ENCODE measurements at places on chromosomes 6 and 20. TPM values are rescaled to one million over a fixed set of nuclear protein-coding genes. Genes with fewer than 3 reads are reported as not detected.

GRCh38 chr20:2145376-2145775, 43.7 kb downstream of the STK35 start:
- no peak for DNase-seq

- DNase-seq, result peak; percentile 35
These were observed 291.2 kb upstream of the STXBP5 start for GRCh38 chr6:146912730-146913685.

- no peak for DNase-seq
These were observed 45.1 kb downstream of the NOL4L start for GRCh38 chr20:32539817-32540675.

DNA sequence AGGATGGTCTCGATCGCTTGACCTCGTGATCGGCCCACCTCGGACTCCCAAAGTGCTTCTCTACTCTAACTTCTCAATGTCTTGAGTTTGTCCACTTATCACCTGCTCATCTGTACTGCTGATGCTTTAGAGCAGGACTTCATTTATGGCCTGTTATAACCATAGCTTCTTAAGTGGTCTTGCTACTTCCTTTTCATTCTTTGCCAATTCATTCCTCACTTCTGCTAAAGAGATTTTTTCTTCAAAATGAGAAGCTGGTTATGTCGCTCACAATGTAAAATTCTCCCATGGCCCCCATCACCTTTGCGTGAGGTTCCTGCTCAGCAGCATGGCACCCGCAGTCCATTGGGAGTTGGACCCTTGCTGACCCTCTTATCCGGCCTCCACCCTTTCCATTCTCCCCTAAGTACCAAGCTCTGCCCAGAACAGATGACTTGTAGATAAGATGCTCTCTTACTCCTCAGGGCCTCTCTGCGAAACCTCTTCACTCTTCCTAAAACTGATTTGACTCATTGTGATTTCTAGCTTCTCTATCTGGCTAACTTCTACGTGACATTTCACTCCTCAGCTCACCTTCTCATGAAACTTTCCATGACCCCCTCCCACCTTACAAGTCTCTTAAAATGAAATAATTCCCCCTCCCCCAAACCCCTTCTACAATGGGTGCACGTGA, 13.9 kb upstream of the CD164 start:
- no peak for DNase-seq

GRCh38 chr20:48600470-48600945, 227.3 kb downstream of the PREX1 start:
- no peak for DNase-seq

GRCh38 chr6:28357036-28357435, 7.3 kb downstream of the ZKSCAN3 start:
- DNase-seq, result peak; percentile 54

- no peak for DNase-seq
These were observed 24.9 kb upstream of the PLN start for GRCh38 chr6:118523216-118523615.

GRCh38 chr20:56440346-56441007, 27.9 kb upstream of the RTF2 start:
- DNase-seq, result no peak

GRCh38 chr6:119986934-119987549, 637.5 kb upstream of the MAN1A1 start:
- no peak for DNase-seq

- no peak for DNase-seq
These were observed 26.2 kb upstream of the ENPP4 start for GRCh38 chr6:46103441-46104115.

GRCh38 chr20:49140411-49140810, 47.7 kb downstream of the STAU1 start:
- no peak for DNase-seq

- DNase-seq, result no peak
These were observed 51.1 kb upstream of the SSTR4 start for GRCh38 chr20:22984008-22984407.

DNA sequence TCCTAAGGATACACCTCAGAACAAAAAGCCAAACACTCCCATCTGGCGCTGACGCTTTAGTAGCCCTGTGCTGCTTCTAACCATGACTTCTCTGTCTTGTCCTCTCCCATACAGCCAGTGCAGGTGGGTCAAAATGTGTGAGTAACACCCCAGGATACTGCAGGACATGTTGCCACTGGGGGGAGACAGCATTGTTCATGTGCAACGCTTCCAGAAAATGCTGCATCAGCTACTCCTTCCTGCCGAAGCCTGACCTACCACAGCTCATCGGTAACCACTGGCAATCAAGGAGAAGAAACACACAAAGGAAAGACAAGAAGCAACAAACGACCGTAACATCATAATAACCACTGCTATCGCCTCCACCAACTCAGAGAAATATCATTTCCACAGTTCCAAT, 1.4 kb downstream of the DEFB132 start:
- peak; percentile 40 for DNase-seq

DNA sequence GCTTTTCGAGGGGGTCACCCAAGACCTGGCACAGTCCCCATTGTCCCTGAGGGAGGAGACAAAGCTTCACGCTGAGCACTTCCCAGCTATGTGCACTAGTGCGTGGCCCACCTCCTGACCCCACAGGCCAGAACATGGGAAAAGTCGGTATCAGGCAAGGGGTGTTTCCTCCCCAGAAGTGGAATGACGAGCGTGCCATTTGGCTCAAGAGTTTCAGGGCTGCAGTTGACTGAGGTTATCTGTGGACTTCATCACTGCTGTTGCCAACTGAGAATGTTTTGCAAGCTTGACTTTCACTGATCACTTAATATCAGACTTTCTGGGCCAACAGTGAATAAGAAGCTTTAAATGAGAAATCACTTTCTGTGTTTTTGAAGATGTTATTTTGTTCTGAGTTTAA, 137.0 kb upstream of the AFDN start:
- no peak for DNase-seq

DNA sequence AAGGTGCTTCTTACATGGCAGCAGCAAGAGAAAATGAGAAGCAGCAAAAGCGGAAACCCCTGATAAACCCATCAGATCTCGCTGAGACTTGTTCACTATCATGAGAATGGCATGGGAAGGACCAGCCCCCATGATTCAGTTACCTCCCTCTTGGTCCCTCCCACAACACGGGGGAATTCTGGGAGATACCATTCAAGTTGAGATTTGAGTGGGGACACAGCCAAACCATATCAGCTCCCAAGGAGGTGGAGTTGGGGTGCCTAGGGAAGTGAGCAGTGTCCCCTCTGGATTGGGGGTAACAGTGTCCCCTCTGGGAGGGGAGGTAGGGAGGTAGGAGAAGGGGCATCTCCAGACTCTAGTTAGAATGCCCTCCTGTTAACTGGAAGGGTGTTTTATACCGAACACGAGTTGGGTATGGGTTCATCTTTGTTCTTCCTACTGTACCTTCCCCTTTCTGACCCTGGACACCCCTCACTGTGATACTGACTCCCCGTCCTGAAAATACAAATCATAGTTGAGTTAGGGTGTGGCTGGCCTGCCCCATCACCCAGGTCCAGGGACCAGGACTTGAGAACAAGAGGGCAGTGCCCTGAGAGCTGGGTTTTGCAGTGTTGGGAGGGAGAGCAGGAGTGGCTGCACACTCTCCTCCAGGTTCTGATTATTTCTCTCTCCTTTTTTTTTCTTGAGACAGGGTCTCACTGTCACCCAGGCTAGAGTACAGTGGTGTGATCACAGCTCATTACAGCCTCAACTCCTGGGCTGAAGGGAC, 62.0 kb downstream of the EFCAB8 start:
- DNase-seq, result no peak

GRCh38 chr6:61857541-61857940, 428.5 kb downstream of the KHDRBS2 start:
- DNase-seq, result no peak

- DNase-seq, result no peak
These were observed 37.1 kb upstream of the IL17A start for GRCh38 chr6:52149076-52149475.

- no peak for DNase-seq
These were observed 132.7 kb upstream of the MAP3K7 start for GRCh38 chr6:90719321-90720195.

GRCh38 chr6:3542032-3542640, 85.3 kb upstream of the SLC22A23 start:
- DNase-seq, result no peak

- no peak for DNase-seq
These were observed 103.8 kb downstream of the BACH2 start for GRCh38 chr6:90192857-90193256.

DNA sequence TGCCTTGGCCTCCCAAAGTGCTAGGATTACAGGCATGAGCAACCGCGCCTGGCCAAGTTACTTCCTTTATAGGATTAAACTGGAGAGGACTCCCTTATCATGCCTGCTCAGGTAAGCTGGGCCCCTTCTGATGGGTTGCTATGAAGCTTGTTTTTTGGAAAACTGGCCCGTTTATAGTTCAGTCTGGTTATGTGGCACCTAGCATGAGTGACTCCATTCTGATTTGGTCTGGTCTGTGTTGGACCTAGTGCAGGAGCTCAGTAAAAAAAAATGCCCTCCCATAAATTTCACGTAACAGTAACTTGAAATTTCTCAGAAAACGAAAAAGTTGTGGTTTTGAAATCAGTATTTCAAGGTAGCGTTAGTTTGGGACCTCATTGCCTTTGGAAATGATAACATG, 448.4 kb downstream of the HACE1 start:
- no peak for DNase-seq

DNA sequence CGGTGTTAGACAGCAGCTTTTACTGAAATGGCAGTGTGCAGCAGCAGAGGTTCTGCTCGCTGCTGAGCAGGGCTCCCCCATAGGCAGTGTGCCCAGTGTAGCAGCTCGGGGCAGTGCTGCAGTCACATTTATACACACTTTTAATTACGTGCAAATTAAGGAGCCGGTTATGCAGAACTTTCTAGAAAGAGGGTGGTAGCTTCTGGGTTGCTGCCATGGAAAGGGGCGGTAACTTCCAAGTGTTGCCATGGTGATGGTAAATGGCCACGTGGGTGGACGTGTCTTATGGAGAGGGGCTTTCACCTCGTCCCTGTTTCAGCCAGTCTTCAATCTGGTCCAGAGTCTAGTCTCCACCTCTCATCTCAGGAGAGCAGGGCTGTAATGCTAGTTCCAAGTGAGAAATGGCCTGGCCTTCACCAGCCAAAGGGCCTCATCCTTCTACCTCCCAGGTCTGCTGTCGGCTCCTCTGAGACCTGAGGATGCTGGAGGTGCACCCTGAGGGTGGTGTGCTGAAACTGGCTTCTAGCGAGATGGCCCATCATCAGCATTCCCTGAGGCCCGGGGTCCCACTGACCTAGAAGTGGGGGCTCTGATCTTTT, 180.5 kb upstream of the PMEPA1 start:
- no peak for DNase-seq

GRCh38 chr6:144725736-144726522, 440.8 kb downstream of the UTRN start:
- no peak for DNase-seq

DNA sequence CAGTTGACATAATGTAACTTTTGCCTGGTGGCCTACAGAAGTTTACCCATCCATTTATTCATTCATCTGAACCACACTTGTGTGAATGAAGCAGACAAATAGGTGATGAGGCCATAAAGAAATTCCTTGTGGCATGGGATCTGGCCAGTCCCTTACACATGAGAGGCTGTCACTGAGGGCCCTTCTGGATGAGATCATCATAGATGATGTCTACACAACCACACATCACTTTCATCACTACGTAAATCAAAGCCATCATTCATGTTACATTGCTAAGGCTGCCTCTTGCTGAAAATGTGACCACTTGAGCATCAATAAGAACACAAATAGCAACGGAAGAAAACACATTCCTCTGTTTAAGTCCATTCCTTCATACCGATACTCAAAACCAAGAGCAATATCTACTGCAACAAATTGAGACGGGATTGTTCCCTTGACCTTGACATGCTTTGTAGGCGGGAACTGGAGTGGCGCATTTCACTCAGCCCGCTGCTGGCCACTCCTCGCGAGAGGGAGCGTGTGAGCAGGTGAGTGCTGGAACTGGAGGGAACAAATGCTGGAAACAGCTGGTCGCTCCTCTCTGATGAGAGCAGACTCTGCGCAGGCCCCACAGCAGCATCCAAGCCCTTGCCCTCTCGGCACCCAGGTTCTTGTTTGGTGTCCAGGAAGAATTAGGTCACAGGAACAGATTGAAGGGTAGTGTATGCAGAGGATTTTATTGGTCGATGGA, 49.3 kb downstream of the FAM50B start:
- DNase-seq, result no peak

DNA sequence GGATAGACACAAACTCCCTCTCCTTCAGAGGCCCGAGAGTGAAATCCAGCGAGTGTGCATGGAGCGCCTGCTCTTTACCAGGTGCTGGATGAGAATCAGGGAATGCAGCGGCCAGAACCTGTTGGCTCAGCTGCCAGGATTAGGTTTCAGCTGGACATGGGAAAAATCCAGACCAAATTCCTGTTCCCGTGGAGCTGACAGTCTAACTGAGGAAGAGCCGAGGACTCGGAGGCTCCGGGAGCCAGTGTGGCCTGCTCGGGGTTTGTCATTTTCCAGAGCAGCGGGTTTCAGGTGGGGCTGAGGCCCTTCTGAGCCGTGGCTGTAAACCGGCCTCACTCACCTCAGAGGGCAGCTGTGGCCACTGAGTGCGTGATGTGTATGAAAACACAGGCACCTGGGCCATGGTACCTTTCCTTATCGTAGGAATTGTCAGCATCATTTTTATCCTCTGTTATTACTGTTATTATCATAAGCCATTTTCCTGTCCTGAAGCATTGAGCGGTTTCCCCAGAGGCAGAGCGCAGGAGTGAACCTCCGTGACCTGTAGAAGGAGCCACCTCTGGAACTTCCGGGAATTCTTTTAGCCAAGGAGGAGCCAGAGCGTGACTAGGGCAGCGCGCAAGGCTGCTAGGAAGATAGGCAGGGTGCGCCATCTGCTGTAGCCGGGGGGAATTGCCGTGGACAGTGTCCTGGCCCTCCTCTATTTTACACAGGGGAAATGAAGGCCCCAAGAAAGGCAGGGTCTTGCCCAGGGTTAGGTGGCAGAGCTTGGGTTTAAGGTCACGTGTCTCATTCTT, 27.3 kb downstream of the PKIG start:
- DNase-seq, result peak; percentile 91

BMP7 gene
- total RNA-seq, result not detected

KCNK15 gene
- not detected for total RNA-seq

GPR63 gene
- 0.13 TPM for total RNA-seq

PSMB8 gene
- 25.7 TPM for total RNA-seq

BTN1A1 gene
- not detected for total RNA-seq

SOX18 gene
- 211 TPM for total RNA-seq

C6orf47 gene
- total RNA-seq, result 15.0 TPM

TRPC4AP gene
- total RNA-seq, result 89.0 TPM

CTSZ gene
- 304 TPM for total RNA-seq

TAAR8 gene
- not detected for total RNA-seq
